ENCODE measurements at places on chromosomes 6 and 20.

DNA sequence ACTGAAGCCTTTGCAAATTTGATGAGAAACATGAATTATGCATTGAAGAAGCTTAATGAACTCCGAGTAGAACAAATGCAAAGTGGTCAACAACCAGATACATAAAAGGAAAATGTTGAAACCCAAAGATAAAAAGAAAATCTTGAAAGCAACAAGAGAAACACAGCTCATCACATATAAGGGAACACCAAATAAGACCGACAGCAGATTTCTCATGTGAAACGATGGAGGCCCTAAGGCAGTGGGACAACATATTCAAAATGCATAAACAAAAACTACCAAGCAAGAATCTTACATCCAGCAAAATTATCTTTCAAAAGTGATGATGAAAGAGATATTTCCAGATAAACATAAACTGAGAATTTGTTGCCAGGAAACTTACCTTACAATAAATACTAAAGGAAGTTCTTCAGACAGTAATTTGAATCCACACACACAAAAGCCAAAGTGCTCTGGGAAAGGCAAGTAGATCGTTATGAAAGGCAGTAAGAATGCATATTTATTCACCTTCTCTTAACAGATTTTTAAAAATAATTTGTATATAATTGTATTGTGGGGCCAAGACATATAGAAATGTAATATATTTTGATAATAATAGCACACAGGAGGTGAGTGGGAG, 22.5 kb downstream of the SLC52A3 start:
- no peak for DNase-seq

- DNase-seq = no peak
Measured at GRCh38 chr6:158737710-158738615, 81.2 kb downstream of the EZR start.

DNA sequence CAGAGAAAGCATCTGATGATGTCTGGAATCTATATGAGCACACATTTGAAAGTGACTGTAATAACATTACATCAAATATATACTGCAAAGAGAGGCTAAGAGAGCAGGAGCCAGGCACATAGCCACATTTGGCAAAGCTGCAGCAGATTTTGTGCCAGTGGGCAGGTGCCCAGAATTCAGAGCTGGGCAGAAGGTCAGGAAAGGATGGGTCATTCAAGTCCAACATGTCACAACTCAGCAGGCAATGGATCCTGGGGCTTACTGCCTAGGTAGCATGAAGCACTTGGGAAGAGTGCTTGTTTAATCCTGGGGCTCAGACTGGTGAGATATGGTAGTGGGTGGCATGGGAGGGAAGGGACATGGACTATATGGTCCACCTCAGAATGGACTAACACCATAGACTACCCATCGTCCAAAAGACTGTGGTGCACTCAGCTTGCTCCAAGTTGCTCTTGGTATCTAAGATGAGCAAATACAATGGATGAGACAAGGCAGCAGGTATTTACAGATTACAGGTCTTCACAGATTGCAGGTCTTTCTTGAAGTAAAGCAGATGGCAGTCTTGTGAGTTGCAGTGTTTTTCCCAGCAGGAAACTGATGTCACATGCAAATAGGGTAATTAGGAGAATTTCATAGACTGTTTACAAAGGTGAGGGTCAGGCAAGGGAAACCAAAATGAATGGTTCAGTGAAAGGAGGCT, 31.2 kb upstream of the SHLD1 start:
- no peak for DNase-seq

DNA sequence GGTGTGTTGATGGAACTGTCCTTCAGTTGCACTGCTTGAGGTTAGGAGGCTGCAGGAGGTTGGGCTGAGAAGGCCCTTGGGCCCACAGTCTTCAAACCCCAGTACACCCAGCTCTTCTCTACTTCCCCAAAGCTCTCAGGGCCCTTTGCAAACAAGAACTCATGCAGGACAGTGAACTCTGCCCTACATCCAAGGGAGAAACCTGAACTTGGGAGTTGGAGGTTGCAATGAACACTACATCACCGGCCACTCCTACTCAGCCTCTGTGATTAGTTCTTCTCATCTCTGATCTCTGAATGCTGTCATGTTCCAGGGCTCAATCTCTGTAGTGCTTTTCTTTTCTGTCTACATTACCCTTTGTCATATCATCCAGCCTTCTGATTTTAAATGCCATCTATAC, 148.5 kb upstream of the PDE7B start:
- DNase-seq = no peak

DNA sequence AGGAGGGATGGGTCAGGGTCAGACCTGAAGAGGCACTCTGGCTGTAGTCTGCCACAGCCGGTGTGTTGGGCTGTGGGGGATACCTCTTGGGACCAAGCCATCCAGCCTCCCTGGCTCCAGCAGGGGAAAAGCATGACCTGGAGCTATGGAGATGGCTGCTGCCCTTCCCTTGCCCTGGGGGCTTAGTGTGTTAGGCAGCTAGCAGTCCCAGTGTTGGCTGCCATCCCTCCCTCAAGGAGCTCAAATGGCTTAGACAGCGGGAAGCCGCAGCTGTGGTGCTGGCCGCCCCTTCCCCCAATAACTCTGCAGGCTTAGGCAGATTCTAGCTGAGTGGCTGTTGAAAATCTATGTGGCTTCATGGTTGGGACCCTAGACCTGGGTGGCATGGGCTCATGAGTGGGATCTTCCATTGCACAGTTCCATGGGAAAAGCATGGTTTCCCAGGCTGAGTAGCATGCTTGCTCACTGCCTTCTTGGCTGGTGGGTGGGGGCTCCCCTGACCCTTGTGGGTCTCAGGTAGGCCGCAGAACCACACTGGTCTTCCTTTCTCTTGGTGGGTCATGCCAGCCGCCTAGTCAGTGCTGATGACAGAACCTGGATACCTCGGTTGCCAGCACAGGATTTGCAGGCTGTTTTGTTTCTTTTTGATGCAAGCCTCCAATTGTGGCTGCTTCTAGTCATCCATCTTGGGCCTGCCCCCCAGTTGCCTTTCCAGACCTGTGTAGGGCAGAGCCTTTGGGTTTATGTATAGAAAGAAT, 69.0 kb upstream of the AHI1 start:
- DNase-seq = no peak

GRCh38 chr6:40383348-40384115, 203.6 kb downstream of the LRFN2 start:
- no peak for DNase-seq

DNA sequence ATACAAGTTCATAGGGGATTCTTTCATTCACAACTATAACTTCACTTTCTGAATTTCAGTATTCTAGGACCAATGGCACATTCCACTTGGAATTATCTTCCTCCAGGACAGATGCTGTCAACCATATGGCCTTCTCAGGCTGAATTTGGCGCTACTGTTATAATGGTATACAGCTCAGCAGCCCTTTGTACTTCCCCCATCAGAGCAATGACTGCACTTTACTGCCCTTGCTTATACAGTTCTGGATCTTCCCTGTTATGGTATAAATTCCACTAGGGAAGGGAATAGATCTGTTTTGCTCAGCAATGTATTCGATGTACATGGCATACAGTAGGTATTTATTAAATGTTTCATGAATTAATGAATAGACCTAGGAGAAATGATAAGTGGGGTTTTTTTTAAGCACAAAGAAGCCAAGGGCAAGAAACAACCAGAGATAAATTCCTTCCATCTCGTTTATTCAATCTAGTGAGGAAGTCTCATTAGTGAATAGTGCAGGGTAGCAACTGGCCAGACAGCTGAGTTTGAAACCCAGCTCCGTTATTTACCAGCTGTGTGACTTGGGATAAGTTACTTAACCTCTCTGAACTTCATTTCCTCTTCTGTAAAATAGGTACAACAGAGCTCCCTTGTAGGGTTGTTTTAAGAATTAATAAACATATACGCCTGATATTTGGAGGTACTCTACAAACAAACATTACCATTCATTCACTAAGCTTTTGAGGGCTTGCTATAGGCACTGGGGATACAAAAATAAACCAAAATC, 97.1 kb upstream of the PRDM1 start:
- no peak for DNase-seq

Measured in NCI-H1417 treated with DMSO at 0.1 percent for 48 hours (cell line).